ENCODE measurements at places on chromosomes 5 and 9.

DNA sequence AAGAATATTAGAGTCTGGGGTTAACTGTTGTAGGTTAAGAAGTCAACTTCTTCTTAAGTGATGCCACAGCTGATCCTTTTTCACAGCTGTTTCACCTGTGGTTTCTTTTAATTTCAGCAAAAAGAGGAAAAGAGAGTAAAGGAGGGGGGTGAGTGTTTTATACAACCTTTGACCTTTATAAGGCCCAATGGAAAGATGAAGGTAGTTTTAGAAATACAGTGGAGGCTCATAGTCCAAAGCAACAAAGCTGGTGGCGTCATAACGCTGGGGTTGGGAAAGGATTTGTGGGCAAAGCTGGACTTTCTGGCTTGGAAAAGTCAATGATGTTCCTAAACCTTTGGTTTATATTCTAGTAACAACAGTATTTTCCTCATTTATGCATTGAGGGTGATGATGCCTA, 49.5 kb downstream of the RCL1 start:
- no peaks in the 10 kb centered on the region for H3K27me3 ChIP-seq
- no peak overlapping the region for H3K27ac ChIP-seq
- peaks cover 2% of the 10 kb centered on the region for H3K4me1 ChIP-seq
- no peak for DNase-seq

- H3K4me1 ChIP-seq, result no peaks in the 10 kb centered on the region
- no peak overlapping the region for H3K4me3 ChIP-seq
- no peak overlapping the region for H3K27ac ChIP-seq
- no peaks in the 10 kb centered on the region for H3K36me3 ChIP-seq
- no peak for DNase-seq
- H3K27me3 ChIP-seq, result no peaks in the 10 kb centered on the region
Measured at GRCh38 chr5:171801-172331, 19.4 kb upstream of the LRRC14B start.

DNA sequence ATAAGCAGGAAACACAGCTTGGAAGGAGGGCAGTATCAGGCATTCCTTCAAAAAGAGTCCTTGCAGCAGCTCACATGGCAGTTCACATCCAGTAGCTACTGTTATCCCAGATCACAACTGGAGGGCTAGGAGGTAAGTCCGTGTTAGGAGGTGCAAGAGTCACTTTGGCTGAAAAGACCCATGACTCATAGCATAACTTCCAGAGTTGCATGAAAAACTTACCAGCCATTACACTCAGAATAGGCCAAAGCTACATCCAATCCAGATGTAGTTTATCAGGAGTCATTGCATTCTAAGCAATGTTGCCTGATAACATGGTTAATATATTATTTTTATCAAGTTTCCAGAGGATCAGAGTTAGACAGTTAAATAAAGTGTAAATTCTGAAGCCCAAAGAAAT, 1126.4 kb upstream of the SEMA6A start:
- no peak for DNase-seq
- H3K27ac ChIP-seq, result no peak overlapping the region
- no peaks in the 10 kb centered on the region for H3K4me1 ChIP-seq
- H3K36me3 ChIP-seq, result no peaks in the 10 kb centered on the region

- no peak for DNase-seq
- H3K27me3 ChIP-seq, result no peaks in the 10 kb centered on the region
- H3K4me3 ChIP-seq, result no peak overlapping the region
- H3K27ac ChIP-seq, result no peak overlapping the region
- H3K36me3 ChIP-seq, result no peaks in the 10 kb centered on the region
- H3K4me1 ChIP-seq, result no peaks in the 10 kb centered on the region
Measured at GRCh38 chr9:82894961-82895821, 167.8 kb downstream of the RASEF start.

- H3K4me1 ChIP-seq, result no peaks in the 10 kb centered on the region
- H3K27me3 ChIP-seq, result peaks cover 15% of the 10 kb centered on the region
- H3K27ac ChIP-seq, result no peak overlapping the region
- DNase-seq, result no peak
- H3K36me3 ChIP-seq, result peaks cover 5% of the 10 kb centered on the region
Measured at GRCh38 chr5:126416266-126416925, 6.8 kb upstream of the GRAMD2B start.

- H3K4me3 ChIP-seq, result no peak overlapping the region
- no peaks in the 10 kb centered on the region for H3K36me3 ChIP-seq
- H3K4me1 ChIP-seq, result no peaks in the 10 kb centered on the region
- no peak for DNase-seq
- H3K27me3 ChIP-seq, result peaks cover 1% of the 10 kb centered on the region
Measured at GRCh38 chr5:135251093-135251492, 147.9 kb downstream of the MACROH2A1 start.

GRCh38 chr5:126969548-126969947, 60.8 kb downstream of the MARCHF3 start:
- H3K4me1 ChIP-seq, result peaks cover 34% of the 10 kb centered on the region
- no peak for DNase-seq

DNA sequence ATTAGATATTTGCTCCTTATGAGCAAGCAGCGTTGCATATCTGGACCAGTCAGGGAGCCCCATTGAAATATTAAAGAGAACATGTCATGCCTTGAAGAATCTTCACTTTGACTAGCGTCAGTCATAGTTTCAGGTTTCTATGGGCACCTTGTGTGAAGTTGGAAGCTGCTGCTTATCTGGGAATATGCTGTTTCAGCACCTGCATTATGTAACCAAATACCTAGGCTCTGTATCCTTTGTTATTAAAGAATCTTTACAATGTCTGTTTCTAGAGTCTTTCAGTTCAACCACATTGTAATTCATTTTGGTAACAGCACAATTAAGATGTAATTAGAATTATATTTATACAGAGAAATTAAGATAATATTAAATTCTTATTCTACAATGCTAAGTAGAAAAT, 818.8 kb upstream of the TYRP1 start:
- H3K36me3 ChIP-seq, result no peaks in the 10 kb centered on the region
- H3K27me3 ChIP-seq, result no peaks in the 10 kb centered on the region
- H3K4me3 ChIP-seq, result no peak overlapping the region
- H3K4me1 ChIP-seq, result no peaks in the 10 kb centered on the region

GRCh38 chr9:27528886-27529315, 713 bp downstream of the MOB3B start:
- H3K4me1 ChIP-seq, result peaks cover 27% of the 10 kb centered on the region
- H3K36me3 ChIP-seq, result no peaks in the 10 kb centered on the region
- H3K27ac ChIP-seq, result peak overlapping the region; percentile 4

GRCh38 chr9:94699715-94700373, 26.7 kb upstream of the AOPEP start:
- H3K4me1 ChIP-seq, result no peaks in the 10 kb centered on the region
- DNase-seq, result no peak
- H3K36me3 ChIP-seq, result no peaks in the 10 kb centered on the region
- peaks cover 10% of the 10 kb centered on the region for H3K27me3 ChIP-seq

DNA sequence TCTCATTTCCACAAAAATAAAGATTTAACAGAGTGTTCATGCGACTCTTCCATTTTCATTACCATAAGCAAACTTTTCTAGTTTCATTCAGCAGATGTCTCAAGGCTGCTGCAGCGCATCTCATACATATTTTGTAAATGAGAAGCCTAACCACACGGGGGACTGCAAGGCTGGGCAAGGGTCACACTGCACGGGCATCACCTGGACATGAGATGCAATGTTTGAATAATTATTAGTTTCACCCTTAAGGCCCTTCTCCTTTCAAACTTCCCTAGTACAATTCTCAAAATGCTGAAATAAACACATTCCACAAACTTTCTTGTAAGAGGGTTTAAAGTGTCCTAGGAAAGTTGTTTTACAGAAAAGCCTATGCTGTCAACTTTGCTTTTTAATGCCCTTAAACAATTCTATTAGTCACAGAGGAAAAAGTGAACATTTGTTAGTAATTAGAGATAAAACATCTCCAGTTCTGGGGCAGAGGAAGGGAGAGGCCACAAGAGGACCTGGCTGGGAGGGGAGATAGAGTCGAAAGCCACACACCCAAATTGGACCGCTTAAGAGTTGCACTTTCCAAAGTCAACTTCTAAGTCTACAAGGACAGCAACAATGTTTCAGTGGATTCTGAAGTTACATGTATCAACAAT, 1.3 kb downstream of the DENND1A start:
- peaks cover 28% of the 10 kb centered on the region for H3K4me1 ChIP-seq
- no peak for DNase-seq
- no peaks in the 10 kb centered on the region for H3K27me3 ChIP-seq

GRCh38 chr9:120875643-120875953, 1.4 kb downstream of the PHF19 start:
- H3K27me3 ChIP-seq, result no peaks in the 10 kb centered on the region
- H3K4me3 ChIP-seq, result peak overlapping the region; percentile 75
- no peaks in the 10 kb centered on the region for H3K36me3 ChIP-seq
- peak overlapping the region; percentile 91 for H3K27ac ChIP-seq
- DNase-seq, result no peak

GRCh38 chr5:109455598-109456096, 45.9 kb upstream of the PJA2 start:
- H3K4me1 ChIP-seq, result no peaks in the 10 kb centered on the region
- no peaks in the 10 kb centered on the region for H3K36me3 ChIP-seq
- H3K27ac ChIP-seq, result no peak overlapping the region
- no peak for DNase-seq
- peaks cover 7% of the 10 kb centered on the region for H3K27me3 ChIP-seq

DNA sequence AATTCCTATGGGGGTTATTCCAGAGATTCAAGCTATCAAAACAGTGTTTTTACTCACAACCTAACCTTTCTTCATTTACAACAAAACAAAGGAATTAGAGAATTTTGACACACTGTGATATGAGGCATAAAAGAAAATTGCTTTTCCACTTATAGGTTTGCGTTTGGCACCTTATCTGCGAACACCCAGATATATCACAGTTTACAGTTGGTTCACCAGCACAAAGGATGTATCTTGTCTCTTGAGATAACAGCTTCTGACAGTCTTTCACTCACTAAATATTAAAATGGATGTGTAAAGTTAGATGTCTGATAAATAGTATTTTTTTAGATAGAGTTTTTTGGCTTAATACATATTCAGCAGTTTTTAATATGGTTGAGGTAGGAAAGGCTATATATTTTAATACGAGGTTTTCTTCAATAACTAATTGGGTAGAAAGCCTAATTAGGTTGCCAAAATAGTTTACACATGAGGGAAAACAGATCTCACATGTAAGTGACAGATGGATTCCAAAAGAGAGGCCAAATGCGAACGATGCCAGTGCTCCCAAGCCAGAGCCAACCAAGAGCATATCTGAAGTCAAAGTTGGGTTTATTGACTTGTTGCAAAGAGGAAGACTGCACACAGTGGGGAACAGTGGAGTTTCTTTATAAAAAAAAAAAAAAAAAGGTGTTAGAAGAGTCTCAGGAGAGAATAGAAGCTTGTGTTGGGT, 1495.2 kb downstream of the MAT2B start:
- no peak overlapping the region for H3K4me3 ChIP-seq
- no peaks in the 10 kb centered on the region for H3K4me1 ChIP-seq
- DNase-seq, result no peak
- no peaks in the 10 kb centered on the region for H3K27me3 ChIP-seq
- no peak overlapping the region for H3K27ac ChIP-seq

DNA sequence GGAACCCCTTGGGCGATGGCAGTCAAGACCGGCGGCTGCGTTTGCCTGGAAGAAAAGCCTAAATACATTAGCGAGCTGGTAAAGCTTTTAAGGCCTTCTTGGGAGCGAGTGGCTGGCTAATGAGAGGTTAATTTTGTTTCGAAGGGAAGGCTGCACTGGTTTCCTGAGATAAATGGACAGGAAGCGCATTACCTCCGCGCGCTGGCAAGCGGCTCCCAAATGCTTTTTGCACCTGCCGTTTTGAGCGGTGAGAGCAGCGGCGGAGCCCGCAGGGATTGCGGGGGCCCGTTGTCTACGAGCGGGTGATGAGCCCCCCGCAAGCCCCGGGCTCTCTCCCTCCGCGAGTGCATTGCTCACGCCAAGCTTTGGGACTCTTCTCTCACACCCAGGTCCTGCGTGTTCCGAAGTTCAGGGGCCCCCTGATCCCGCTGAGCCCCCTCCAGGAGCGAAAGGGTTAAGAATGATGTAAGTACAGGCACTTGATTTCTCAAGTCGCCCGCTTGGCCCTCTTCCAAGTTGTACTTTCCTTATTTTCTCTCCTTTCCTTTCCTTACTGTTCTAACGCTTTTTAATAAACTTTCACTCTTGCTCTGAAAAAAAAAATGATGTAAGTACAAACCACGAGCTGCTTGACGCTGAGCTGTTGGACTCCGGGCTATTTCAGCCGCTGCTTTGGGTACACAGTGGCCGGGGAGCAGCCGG, 3.1 kb upstream of the RGMB start:
- H3K36me3 ChIP-seq, result no peaks in the 10 kb centered on the region
- DNase-seq, result peak; percentile 16
- peak overlapping the region; percentile 89 for H3K27ac ChIP-seq
- peaks cover 23% of the 10 kb centered on the region for H3K27me3 ChIP-seq
- H3K4me1 ChIP-seq, result peaks cover 56% of the 10 kb centered on the region

DNA sequence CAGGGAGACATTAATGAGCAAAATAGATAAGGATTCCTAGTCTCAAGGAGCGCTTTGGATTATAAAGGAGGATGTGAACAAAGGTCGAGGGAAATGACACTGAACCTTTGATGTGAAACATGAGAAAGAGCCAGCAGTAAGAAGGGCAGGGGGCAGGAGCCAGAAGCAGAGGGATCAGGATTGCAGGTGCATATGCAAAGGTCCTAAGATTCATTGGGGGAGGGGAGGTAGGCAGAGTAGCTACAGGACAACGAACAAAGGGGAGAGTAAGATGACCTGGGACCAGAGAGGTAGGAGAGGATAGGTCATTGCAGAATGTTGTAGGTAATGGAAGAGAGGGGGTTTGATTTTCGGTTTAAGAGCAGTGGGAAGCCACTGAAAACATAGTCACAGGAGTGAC, 129.2 kb upstream of the TRPM3 start:
- peaks cover 2% of the 10 kb centered on the region for H3K27me3 ChIP-seq
- no peak for DNase-seq
- H3K4me3 ChIP-seq, result no peak overlapping the region
- H3K36me3 ChIP-seq, result no peaks in the 10 kb centered on the region
- H3K4me1 ChIP-seq, result peaks cover 1% of the 10 kb centered on the region

GRCh38 chr5:10339058-10339811, 14.3 kb upstream of the MARCHF6 start:
- no peak overlapping the region for H3K27ac ChIP-seq
- no peaks in the 10 kb centered on the region for H3K4me1 ChIP-seq
- no peaks in the 10 kb centered on the region for H3K36me3 ChIP-seq
- H3K27me3 ChIP-seq, result peaks cover 9% of the 10 kb centered on the region
- H3K4me3 ChIP-seq, result no peak overlapping the region

DNA sequence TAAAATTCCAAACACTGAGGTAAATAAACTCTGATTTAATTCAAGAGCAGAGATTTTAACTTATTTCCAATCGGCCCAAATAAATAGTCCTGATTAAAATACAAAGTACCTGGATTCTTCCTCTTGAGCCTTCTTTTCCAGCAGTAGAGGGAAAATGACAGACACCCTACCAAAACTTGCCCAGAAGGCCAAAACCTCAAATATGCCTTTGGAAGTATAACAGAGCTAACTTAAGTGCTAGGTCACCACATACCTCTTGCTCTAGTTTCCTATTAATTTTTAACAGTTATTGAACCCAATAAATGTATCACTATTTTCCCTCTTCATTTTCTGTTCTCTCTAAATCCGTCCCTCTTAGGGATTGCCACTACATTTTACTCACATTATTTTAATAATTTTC, 1.4 kb downstream of the BAAT start:
- DNase-seq, result no peak
- H3K36me3 ChIP-seq, result peaks cover 6% of the 10 kb centered on the region
- no peak overlapping the region for H3K27ac ChIP-seq
- H3K27me3 ChIP-seq, result no peaks in the 10 kb centered on the region
- H3K4me1 ChIP-seq, result no peaks in the 10 kb centered on the region

- H3K4me3 ChIP-seq, result peak overlapping the region; percentile 97
- no peaks in the 10 kb centered on the region for H3K27me3 ChIP-seq
- peak overlapping the region; percentile 98 for H3K27ac ChIP-seq
- no peak for DNase-seq
- peaks cover 57% of the 10 kb centered on the region for H3K4me1 ChIP-seq
Measured at GRCh38 chr5:6377582-6377904, 804 bp downstream of the MED10 start.

- H3K4me1 ChIP-seq, result no peaks in the 10 kb centered on the region
- H3K27me3 ChIP-seq, result peaks cover 2% of the 10 kb centered on the region
- no peak for DNase-seq
- no peaks in the 10 kb centered on the region for H3K36me3 ChIP-seq
Measured at GRCh38 chr5:157444224-157444623, 15.8 kb upstream of the NIPAL4 start.
